ENCODE measurements at places on chromosomes 6 and 20.

DNA sequence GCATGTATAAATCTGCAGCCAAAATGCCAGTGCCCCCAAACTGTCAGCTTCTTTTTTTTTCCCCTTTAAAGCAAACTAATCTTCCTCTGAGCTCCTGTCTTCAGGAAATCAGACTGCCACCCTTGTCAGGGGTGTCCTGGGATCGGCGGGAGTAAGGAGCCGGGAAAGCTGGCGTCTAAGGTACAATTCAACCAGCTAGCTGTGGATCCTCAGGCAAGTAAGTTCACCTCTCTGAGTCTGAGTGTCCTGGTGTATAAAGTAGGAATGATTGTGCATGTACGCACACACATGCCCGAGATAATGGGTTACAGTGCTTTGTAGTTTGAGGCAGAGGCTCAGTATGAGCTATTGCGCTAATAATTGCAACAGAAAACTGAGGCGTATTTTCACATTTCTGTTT, 98.3 kb downstream of the ANKRD60 start:
- DNase-seq = no peak

GRCh38 chr6:39665861-39666260, 59.3 kb downstream of the KIF6 start:
- DNase-seq = peak; percentile 60

DNA sequence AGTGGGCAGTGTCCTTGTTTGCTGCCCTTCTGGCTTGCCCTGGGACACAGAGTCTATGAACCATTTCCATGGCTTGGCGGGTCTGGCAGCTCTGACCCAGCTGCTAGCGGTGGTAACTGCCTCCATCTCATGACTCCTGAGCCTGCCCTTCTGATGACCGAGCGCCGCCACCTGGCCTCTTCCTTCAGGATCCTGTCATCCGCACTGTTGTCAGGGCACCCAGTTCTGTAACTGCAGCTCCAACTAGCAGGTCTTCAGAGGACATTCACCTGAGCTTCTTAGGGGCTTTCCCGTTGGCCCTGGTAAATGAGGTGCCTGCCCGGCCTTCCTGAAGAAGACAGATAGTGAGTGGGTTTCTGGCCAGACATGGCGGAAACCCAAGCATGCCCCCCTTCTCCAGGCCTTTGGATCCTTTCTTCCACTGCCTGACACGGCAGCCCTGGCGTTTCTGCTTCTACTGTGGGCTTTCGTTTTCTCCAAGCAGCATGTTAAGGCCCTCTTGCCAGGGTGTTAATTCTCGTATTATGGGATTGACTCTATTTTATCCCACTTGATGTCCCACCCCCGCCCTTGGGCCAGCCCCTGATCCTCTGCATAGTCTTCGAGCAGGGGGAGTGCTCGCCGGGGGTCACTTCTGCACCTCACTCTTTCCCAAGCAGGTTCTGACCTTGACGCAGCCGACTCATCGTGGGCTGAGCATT, 24.7 kb downstream of the PACSIN1 start:
- DNase-seq = no peak

GRCh38 chr6:49606721-49607390, 29.8 kb downstream of the RHAG start:
- peak; percentile 93 for DNase-seq

GRCh38 chr20:34299556-34300255, 3.4 kb downstream of the AHCY start:
- DNase-seq = no peak

DNA sequence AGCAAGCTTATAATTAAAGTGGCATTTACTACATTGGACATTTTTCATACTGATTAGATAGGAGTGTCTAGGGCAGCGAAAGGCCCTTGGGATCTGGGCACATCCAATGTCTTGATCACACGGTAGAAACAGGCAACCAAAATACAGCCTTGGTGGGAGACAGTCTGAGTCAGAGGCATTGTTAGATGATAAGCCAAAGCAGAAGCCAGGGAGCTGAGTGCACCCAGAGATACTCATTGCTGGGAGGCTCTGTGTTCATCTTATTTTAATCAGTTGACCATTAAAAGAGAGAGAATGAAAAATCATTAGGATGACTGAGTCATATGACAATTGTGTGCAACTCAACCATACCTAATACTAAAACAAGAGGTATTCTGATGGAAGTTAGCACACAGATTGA, 109.5 kb downstream of the LCA5 start:
- DNase-seq = no peak

- no peak for DNase-seq
These were observed 197.0 kb downstream of the BMP7 start for GRCh38 chr20:57069442-57069841.

GRCh38 chr20:12056839-12057238, 139.1 kb downstream of the BTBD3 start:
- DNase-seq = no peak

- DNase-seq = no peak
These were observed 15.6 kb downstream of the NSFL1C start for GRCh38 chr20:1450926-1451491.

DNA sequence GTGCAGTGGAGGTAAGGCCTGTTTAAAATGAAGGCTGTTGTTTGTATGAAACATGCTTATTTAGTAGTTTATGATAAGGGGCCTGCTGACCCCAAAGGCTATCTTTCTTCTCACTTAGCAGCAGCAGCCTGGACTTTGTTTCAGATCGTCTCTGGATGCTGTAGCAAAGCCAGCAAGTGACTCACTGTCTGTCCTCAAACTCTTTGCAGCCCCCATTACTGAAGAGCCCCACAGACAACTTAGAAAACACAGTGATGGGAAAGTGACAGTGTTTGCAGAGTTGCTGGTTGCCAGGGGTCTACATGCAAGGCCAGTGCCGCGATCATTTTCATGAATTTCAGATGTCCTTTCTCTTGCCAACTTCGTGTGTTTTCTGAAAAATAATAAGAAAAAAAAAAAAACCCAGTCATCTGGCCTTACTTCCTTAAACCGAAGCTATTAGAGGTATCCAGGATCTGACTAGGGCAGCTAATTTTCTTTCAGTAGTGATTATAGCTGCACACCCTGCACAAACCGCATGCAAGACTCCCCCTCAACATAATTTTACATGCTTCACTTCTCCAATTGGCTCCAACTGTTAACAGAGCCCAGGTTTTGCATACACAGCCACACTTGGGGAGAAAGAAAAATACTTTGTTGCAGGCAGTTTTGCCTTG, 11.6 kb upstream of the F13A1 start:
- peak; percentile 31 for DNase-seq

- no peak for DNase-seq
These were observed 16.8 kb upstream of the EEF1A1 start for GRCh38 chr6:73537677-73538076.

GRCh38 chr6:20564269-20564668, 30.0 kb downstream of the CDKAL1 start:
- DNase-seq = peak; percentile 38

DNA sequence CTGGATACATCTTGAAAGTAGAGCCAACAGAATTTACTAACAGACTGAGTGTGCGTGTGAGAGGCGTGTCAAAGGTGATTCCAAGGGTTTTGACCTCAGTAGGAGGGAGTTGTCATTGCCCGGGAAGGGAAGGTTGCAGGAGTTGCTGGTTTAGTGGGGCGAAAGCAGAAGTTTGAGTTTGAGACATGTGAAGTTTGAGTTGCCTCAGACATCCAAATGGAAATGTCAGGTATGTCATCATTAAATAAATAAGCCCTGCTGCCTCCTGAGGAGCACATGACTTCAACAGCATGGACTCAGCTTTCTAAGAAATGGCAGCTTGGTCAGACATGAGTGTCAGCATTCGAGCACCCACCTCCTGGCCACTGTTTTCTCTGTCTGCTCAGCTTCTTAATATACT, 26.6 kb upstream of the TGM2 start:
- no peak for DNase-seq

DNA sequence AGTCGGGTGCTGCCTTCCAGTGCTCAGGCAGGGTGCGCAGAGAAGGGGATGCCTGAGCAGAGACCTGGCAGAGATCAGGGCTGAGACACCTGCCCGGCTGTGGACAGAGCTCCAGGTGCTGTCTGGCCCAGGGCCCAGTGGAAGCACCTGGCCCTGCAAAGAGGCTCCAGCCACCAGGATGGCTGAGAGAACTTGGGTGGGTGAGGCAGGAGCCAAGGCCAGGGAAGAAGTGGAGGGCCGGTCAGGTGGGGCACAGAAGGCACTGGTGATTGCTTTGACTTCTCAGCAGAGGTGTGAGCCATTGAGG, 31.2 kb downstream of the PNLDC1 start:
- no peak for DNase-seq

DNA sequence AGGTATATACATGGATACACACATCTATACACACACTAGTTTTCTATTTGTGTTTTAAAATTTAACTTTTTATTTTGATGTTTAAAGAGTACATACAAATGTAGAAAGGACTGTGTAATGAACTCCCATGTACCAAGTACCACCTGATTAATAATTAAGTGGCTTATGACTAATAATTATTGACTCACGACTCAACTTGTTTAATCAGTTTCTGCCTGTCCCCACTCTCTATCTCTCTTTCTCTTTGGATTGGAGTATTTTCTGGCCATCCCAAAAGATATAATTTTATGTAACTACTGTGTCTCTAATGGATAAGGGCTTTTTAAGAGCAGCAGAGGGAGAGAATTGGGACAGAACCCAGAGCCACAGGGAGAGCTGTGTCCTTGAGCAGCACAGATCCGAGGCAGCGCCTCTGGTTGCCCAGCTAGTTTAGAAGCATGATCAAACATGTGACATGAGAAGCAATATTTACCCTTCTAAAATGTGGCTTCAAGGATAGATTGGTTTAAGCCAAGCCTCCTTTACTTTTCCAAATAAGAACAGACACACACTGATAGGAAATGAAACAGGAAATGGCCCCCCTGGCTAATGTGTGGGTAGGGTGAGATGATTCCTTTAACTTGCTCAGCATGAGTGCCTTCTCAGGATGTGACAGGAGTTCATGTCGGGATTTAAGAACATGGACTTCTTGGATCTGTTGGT, 81.0 kb downstream of the ERMARD start:
- no peak for DNase-seq

DNA sequence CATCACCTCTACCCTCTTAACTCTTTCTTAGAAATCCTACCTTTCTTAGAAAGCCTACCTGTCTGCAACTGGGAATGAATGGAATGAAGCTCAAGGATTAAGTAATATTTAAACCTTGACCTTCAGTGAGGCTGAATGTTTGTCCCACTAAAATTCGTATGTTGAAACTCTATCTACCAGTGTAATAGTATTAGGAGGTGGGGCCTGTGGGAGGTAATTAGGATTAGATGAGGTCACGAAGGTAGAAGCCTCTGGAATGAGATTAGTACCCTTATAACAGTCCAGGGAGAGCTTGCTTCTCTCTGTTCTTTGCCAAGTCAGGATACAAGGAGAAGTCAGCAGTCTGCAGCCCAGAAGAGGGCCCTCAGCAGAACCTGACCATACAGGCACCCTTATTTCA, 158.0 kb downstream of the TENT5A start:
- DNase-seq = no peak

DNA sequence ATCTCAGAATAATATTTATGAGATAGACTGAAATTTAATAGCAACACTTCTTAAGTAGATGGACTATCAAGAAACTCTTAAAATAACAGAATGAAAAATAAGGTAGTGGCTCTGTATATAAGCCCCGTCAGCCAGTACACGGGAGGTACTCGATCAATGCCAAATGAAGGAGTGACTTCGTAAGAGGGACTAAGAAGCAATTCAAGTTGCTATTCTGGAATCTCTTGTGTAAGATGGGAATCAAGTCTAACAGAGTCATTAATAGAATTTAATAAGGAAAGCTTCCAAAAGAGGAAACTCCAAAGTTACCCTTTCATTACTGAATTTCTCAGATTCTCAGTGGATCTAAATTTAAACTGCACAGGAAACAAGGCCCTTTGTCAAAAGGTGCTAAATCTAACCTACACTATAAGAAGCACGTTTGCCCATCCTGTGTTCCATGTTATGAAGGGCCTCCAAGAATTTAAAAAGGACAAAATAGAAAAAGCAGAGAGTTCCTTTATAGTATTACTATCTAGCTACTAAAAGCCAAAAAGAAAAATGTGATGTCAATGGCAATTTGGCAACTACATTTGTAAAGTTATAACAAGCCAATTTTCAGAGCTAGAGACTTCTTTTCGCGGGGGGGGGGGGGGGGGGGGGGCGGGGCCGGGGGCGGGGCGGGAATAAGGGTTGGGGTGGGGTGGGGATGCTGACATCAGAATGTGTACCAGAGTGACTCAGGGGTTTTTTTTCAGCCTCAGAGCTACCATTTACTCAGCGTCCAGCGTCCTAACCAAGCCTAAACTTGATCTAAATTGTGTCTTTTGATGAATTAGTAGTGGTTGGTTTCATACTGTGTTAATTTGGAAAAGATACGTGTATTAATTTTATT, 200.6 kb downstream of the GMPR start:
- no peak for DNase-seq

DNA sequence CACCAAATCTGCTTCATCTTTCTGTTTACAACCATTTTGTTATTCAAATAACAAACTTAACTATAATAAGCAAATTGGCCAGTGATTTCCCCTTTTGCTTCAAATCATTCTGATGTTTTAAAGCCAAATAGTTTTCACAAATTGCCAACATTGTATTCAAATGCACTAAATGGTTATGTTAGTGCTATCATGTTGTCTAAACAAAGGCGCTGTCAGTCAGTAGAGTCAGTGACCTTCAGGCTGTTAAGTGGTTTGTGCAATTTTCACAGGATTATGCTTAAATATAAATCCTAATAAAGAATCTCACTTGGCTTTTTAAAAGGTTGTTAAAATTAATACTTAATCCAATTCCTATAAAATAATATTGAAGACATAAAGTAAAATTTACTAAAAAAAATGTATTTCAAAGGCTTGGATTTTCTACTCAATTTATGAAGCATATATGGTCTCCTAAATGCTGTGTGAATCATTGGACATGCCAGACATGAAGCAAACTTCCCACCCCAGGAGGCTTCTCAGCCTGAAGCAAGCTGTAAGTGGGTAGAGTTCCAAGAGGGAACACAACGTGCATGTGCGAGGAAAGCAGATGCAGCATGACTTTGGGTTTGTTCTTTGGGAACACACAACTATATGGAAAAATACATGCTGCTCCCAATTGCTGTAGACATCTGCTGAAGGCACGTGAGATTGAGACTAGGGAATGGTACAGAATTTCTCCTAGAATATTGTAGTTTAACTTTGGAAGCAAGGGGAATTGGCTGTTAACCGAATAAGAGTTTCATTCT, 54.9 kb downstream of the RSPO3 start:
- DNase-seq = peak; percentile 65

GRCh38 chr6:44062105-44062770, 65.0 kb downstream of the MRPL14 start:
- DNase-seq = no peak

- DNase-seq = no peak
These were observed 132.7 kb downstream of the FYN start for GRCh38 chr6:111740506-111740905.

Data from skin of body (tissue), 3 donors.